ENCODE measurements at places on chromosomes 11 and 22.

DNA sequence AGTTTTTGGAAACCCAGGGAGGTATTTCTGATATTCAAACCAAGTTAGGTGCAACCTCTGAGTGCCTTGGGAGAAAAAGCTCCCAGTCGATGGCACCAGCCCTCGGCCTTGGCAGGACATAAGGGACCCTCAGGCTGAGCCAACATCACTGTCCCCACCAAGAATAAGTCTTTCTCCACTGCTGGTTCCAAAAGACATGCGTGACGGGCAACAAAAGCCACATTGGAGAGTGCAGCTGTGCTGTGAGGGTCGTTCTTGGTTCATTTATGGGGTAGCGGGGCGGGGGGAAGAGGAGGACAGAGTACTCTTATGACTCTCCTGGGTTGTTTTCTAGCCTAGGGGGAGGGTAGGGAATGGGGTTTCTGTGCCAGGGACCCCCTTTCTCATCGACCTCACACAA lies 11.2 kb upstream of the TPCN2 start:
- no peak for DNase-seq

GRCh38 chr22:40334060-40334459 lies 12.2 kb upstream of the ADSL start:
- no peak for DNase-seq

DNA sequence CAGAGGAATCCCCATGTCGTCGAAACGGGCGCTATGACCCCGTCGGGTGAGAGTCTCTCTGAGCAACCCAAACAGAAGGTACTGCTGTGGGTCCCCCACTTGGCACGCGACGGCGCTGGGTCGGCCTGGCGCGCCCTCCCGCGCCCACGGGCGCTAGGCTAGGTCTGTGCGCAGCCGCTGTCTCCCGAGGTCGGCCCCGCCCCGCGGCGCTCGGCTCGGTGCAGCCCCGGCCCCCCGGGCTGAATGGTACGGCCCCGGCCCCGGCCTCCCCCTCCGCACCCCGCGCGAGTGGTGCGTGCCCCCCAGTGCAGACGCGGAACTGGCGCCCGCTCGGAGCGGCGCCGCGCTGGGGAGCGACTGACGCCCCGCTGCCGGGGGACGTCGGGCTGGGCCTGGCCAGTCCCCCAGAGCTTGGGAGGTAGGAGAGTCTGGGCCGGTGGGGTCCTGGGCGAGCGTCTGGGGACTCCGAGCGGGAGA lies at the start of gene MADD:
Gene MADD, plus strand, starts transcription at position 305 of the 477 bp plus-strand sequence.
- DNase-seq: peak; percentile 86

GRCh38 chr11:70568035-70568813 lies 169.9 kb downstream of the CTTN start:
- DNase-seq: peak; percentile 66

GRCh38 chr22:48923165-48923865 lies 904.4 kb downstream of the BRD1 start:
- no peak for DNase-seq
